Testis (tissue), 5 donors: ENCODE measurements at places on chromosomes 7 and 10. TPM values are rescaled to one million over a fixed set of nuclear protein-coding genes. Genes with fewer than 3 reads are reported as not detected.
A peak's percentile ranks its signal among the peaks of the same experiment; 100 is the strongest.

- no peak for DNase-seq
Observed at GRCh38 chr7:101470668-101471487, 108.2 kb downstream of the COL26A1 start.

- DNase-seq = no peak
Observed at GRCh38 chr7:48046458-48046857, 11.1 kb downstream of the C7orf57 start.

GRCh38 chr10:110643653-110644597, at the start of gene RBM20:
Gene RBM20, plus strand, starts transcription at chr10:110644336. Its CDS starts 119 bp downstream, at chr10:110644455.
- peak; percentile 35 for DNase-seq

GRCh38 chr10:46028584-46029460, 1.6 kb downstream of the NCOA4 start:
- no peak for DNase-seq

- no peak for DNase-seq
Observed at GRCh38 chr10:23884670-23885069, 324.3 kb upstream of the KIAA1217 start.

- peak; percentile 50 for DNase-seq
Observed at GRCh38 chr7:66837007-66837406, 84.0 kb upstream of the TMEM248 start.

DNA sequence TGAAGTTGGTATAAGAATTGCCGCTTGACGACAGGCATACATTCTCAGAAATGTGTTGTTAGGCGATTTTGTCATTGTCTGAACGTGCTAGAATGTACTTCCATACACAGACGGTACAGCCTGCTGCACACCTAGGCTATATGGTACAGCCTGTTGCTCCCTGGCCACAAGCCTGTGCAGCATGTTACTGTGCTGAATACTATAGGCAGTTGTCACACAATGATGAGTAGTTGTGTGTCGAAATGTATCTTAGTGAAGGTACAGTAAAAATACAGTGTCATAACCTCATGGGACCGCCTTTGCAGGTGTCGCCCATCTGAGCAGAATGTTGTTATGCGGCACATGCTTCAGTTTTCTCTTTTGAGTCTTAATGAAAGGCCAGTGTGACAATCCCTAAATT, 66.5 kb downstream of the SHH start:
- DNase-seq = no peak

DNA sequence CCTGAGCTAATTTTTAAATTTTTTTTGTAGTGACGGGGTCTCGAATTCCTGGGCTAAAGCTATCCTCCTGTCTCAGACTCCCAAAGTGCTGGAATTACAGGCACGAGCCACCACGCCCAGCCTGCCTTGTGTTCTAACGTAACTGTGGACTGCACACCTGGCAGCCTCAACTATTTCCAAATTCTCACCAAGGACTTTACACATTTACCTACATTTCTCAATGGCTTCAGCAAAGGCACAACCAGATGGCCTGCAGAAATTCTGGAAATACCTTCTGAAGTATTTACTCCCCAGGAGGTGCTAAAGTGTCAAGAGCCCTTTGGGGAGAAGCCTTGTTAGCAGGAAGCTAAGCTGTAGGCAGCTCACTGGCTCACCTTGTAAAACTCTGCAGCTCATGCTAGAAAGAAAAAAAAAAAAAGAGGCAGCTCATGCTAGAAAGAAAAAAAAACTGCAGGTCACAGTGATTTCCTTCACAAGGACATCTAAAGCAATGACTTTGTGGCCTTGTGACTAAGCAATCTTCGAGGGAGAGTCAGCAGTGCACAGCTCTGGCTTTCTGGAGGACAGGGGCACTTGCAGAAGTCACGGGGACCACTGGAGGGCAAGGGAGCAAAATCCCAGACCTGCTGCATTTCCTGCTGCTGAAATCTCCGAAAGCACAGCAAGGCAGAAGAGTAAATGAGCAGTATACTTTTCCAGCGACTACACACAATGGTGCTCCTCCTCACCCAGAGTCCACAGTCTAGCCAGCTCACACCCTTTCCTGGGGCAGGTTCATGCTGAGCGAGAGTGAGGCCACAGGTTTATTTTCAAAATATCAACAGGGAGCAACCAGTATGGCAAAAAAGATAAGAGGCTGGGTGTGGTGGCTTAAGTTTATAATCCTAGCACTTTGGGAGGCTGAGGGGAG, 40.4 kb downstream of the BAIAP2L1 start:
- no peak for DNase-seq

DNA sequence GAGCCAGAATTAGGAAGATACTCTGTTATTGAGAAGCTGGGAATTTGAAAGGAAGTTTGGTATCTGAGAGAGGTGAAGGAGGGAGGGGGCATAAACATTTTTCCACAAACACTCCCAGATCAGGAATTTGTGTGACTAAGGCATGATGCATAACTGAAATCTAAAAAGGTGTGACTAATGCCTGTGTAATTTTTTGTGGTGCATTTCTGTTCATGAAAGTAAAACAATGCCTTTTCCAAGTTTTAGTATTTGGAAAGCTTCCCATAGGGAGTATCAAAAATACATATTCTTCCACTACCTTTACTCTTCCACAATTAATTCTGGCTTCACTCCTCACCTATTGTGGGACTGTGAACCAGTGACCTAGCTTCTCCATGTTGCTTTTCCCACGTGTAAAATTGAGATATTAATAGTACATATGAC, 56.4 kb upstream of the CAV2 start:
- DNase-seq = no peak

GRCh38 chr10:96053985-96054384, 10.6 kb downstream of the CCNJ start:
- DNase-seq = no peak

DNA sequence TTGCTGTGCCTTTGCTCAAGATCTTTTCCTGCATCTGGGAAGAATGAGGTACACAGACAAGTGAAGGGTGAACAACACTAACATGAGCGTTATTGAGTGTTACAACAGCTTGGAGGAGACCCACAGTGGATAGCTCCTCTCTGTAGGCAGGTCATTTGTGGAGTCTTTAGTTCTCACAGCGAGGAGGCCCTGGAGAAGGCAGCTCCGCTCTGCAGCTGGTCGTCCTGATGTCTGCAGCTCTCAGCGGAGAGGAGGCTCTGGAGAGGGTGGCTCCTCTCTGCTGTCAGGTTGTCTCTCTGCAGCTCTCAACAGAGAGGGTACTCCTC, 7.0 kb upstream of the DYNC2I1 start:
- DNase-seq = no peak

DNA sequence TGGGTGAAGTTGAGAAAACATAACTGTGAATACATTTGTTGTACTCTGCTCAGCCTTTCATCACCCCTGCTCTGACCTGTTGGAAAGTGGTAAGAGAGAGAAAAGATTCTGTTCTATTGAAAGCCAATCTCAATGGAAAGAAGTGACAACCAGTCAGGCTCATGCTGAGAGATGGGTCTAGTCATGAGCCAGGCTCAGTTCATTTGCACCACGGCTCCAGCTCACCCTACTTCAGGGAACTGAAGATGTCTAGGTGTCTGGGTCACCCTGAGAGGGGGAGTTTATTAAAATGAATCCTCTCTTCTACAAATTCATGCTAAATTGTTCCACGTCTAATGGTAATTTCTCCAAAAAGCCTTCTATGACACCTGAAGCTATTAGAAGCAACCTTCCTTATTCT, 12.1 kb upstream of the FAS start:
- no peak for DNase-seq

- peak; percentile 74 for DNase-seq
Observed at GRCh38 chr10:86711513-86712316, 43.4 kb downstream of the LDB3 start.

- no peak for DNase-seq
Observed at GRCh38 chr7:44258423-44258760, 57.6 kb downstream of the YKT6 start.

GRCh38 chr7:64884913-64885370, 18.1 kb upstream of the ZNF273 start:
- DNase-seq = no peak

DNA sequence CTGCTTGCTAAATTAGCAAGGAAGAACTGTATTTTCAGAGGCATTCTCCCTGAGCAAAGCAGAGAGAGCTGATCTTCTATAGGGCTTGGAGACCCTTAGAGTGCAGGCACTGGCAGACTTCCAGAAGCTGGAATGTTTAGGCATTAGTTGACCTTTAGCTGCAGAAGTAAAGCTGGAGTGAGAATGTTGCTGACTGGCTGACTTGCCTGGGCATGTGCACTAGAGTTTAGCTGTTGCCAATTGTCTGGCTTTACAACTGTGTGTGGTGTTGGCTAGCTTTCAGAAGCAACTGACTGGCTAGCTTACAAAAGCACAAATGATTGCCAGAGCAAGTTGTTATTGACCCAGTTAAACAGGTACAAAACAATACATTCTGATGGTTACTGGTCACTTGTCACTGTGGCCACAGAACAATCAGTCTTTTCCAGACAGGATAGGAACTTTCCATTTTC, 25.1 kb downstream of the FAM13C start:
- peak; percentile 67 for DNase-seq

- DNase-seq = no peak
Observed at GRCh38 chr7:10912077-10912476, 61.6 kb upstream of the PHF14 start.

DNA sequence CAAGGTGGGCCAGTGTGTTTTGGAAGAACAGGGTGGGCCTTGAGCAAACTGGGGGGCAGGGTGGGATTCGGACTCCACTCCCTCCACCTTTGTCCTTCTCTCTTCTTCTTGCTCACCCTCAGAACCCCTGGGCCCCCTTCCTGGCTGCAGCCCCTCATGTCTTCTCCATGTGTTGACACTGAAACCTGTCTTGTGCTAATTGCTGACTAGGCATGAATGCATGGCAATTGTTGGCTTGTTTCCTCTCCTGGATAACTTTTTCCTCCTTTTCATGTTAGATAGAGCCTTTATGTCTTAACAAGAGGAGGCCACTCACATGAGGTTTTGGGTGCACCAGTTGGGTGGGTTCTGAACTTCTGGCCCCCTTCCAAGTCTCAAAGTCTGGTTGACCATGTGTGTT, 181.6 kb upstream of the MKI67 start:
- DNase-seq = no peak

DNA sequence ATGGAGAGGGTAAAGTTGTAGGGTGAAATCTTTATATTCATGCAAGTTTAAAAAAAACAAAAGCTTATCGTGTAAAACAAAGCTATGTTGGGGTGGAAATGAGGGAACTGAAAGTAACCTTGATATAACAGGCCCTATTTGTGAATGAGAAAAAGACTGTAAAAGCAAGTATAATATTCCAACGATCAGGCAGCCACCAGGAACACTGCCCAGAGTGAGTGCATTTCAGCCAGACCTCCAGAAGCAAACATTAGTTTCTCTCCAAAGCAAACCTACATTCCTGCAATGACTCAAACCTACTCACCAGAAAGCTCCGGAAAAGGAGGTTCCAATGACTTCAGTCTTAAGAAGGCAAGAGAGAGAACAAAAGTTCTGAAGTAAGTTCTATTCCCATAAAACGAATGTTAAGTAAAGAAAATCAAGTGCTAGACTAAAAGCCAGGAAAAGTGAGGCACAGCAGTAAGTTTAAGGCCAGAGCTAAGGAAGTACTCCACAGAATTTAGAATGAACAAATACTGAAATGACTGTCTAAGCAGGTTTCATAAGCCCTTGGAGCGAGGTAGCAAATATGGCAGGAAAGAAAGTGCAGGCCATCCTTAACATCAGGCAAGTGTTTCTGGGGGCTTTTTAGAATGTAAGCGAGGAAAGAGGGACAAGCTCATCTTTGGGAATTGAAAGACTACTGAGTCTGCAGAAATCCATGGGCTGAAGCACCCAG, 493.1 kb downstream of the XPNPEP1 start:
- DNase-seq = peak; percentile 16

DNA sequence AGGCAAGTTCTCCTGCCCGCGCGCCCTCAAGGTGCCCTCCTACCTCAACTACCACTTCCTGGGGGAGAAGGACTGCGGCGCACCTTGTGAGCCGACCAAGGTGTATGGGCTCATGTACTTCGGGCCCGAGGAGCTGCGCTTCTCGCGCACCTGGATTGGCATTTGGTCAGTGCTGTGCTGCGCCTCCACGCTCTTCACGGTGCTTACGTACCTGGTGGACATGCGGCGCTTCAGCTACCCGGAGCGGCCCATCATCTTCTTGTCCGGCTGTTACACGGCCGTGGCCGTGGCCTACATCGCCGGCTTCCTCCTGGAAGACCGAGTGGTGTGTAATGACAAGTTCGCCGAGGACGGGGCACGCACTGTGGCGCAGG, 1.4 kb downstream of the FZD1 start:
- DNase-seq = no peak

- DNase-seq = peak; percentile 64
Observed at GRCh38 chr7:129169171-129169671, 19.2 kb upstream of the SMO start.

GRCh38 chr7:149826344-149827088, 11.7 kb upstream of the ZNF862 start:
- DNase-seq = no peak

DNA sequence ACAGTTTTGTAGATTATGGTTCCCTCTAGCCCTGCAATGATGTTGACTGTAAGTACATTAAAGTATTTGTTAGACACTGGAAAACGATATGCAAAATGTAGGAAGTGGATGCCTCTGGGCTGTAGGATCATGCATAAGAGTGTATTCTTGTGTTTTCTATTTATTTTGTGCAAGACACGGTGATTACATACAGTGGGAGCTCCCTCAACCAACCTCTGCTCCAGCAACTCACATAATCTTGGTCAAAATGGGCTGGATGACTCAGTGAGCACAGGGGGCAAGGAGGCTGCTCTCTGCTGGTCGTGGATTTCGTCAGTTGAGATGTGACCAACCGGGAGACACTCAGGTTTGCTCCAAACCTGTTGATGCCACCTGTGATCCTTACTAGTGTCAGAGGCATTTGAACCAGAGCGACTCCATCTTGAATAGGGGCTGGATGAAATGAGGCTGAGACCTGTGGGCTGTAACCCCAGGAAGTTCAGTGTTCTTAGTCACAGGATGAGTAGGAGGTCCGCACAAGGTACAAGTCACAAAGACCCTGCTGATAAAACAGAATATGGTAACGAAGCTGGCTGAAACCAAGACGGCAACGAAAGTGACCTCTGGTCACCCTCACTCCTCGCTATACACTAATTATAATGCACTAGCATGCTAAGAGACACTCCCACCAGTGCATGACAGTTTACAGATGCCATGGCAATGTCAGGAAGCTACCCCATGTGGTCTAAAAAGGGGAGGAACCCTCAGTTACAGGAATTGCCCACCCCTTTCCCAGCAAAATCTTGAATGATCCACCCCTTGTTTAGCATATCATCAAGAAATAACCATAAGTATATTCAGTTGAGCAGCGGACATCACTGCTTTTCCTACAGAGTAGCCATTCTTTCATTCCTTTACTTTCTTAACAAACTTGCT, 56.4 kb upstream of the FAM20C start:
- no peak for DNase-seq

- peak; percentile 91 for DNase-seq
Observed at GRCh38 chr10:96374985-96375830, 16.4 kb upstream of the OPALIN start.

GIMAP4 gene
- polyA plus RNA-seq = 13.3 TPM

INA gene
- polyA plus RNA-seq = 7.7 TPM

MYL10 gene
- polyA plus RNA-seq = not detected

CH25H gene
- polyA plus RNA-seq = 0.25 TPM

ABCB1 gene
- polyA plus RNA-seq = 6.5 TPM

RAPGEF5 gene
- 16.8 TPM for polyA plus RNA-seq

OLAH gene
- polyA plus RNA-seq = 50.6 TPM

CLRN3 gene
- polyA plus RNA-seq = not detected

WDR86 gene
- polyA plus RNA-seq = 2.8 TPM

SMIM30 gene
- 23.2 TPM for polyA plus RNA-seq

GRIFIN gene
- not detected for polyA plus RNA-seq

SPDYE5 gene
- 4.8 TPM for polyA plus RNA-seq

NACAD gene
- 8.7 TPM for polyA plus RNA-seq

GIGYF1 gene
- 40.5 TPM for polyA plus RNA-seq

ELOVL3 gene
- 5.0 TPM for polyA plus RNA-seq

CALML5 gene
- polyA plus RNA-seq = not detected

DENND2A gene
- polyA plus RNA-seq = 8.5 TPM

GPR26 gene
- polyA plus RNA-seq = 0.15 TPM

NME8 gene
- polyA plus RNA-seq = 25.3 TPM

KCP gene
- 1.4 TPM for polyA plus RNA-seq

PTF1A gene
- polyA plus RNA-seq = 4.9 TPM
